ENCODE measurements at places on chromosomes 5 and 9.
A peak's percentile ranks its signal among the peaks of the same experiment; 100 is the strongest.

GRCh38 chr9:89042984-89043383, 51.7 kb downstream of the S1PR3 start:
- no peak for DNase-seq

GRCh38 chr5:67123819-67124218, 72.8 kb downstream of the CD180 start:
- no peak for DNase-seq

- peak; percentile 5 for DNase-seq
Measured at GRCh38 chr9:127451858-127452656, 747 bp downstream of the LRSAM1 start.

DNA sequence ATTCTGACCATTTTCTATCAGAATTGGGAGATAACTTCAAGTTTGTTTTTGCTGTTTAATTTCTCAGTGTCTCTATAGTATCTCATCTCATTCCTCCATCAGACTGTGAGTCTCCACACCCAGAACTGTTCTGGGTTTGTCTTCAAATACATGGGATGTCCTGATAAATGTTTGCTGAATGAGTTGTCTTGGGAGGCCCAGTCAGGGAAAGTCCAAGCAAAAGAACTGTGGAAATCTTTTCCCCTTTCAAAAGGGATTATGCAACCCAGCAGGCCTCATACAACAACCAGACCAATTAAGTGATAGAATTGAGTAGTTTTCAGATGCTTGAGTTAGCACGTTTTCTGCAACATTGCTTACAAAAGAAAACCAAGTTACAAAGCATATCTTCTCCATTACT, 324.4 kb downstream of the BRINP1 start:
- no peak for DNase-seq
